ENCODE measurements at places on chromosomes 6 and 20.

DNA sequence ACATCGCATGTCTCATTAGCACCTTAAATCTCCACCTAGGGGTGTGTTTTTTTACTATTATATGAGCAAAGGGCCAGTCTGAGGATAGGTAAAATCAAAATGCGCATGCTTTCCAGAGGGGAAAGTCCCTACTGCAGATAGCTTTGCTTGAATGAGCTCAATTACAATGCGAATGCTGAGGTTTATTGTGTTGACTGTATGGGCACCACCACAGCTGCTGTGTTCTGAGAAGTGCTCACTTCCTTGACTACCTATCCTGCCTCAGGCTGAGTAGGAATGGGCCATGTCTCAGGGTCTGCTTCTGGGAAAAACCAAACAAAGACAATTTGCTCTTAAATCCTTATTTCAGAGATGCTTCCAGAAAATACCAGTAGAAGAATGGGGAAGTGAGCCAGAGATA, 36.6 kb downstream of the MOCS1 start:
- DNase-seq = no peak

DNA sequence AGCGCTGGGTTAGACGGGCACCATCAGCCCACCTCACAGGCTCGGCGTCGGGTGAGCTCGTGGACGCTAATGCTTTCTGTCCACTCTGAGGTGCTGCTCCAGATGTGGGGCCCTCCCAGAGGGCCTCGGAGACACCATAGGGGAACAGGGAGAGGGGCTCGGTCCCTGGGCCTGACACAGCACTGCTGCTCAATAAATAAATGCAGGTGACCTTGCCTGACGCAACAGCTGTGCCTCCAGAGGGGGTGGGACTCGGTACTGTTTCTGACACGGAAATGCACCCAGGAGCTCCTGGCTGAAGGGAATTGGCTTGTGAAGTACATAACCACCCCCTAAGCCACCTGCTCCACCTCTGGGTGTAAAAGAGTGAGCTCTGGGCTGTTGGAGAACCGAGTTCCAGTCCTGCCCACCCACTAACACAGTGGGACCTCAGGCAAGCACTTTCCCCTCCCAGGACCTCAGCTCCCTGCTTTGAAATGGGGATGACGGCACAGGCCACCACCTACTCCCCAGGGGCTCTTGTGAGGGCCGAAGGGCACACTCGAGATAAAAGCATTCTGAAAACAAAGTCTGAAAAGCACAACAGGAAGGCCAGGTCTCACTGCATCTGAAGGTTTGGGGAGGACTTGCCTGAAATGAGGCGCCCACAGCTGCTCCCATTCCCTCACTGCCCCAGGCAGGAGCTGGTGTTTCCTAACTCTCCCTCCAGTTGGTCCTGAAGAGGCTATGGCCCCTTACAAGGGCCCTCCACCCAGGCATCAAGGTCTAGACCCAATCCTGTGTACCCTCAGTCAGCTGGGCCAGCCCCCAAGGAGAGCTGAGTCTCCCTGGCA, 6.7 kb downstream of the KCNK15 start:
- DNase-seq = no peak

- no peak for DNase-seq
These were observed 127.5 kb downstream of the CDKAL1 start for GRCh38 chr6:20661721-20662120.

DNA sequence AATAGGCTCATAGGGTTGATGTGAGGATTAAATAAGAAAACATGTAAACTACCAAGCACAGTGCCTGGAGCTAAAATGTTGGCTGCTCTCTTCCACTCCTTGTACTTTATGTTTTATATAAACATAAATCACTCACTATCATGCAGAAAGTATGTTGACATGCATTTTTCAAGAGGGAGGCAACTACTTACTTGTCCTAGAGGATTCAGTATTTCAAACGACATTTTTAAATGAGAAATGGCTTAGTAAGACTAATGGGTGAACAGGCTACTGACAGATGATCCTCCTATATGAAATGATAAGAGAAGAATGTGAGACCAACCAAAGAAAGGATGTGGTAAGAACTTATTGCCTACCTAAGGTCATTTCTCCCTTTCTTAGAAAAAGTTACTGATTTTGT, 21.0 kb downstream of the LATS1 start:
- DNase-seq = no peak

- DNase-seq = no peak
These were observed 49.1 kb upstream of the TASP1 start for GRCh38 chr20:13687815-13688214.

DNA sequence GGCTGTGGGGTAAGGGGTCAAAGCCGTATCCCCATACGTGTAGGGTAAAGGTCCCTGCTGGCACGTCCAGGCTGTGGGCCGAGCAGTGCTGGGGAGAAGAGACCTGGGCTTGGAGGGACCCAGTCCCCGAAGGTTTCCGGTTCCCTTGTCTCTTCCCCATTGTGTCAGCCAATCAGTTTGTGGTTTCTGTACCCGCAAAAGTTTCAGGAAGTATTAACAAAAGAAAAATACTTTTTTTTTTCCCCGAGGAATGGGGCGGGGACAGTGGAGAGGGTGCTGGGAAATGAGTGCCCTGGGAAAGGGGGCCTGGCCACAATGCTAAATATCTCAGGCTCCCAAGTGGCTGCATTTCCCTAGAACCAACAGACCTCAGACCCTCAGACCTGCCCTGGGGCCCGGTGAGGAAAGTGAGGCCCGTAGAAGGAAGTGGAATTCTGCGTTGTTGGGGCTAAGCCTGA, 15.2 kb upstream of the AMD1 start:
- no peak for DNase-seq

GRCh38 chr6:2750832-2751231, at the start of gene MYLK4:
Gene MYLK4, minus strand, starts transcription at chr6:2750922. Its CDS starts 1,628 bp downstream, at chr6:2749294.
- DNase-seq = no peak

GRCh38 chr20:61387954-61388348, 135.9 kb downstream of the CDH4 start:
- DNase-seq = no peak

- no peak for DNase-seq
These were observed 61.5 kb upstream of the RIPOR2 start for GRCh38 chr6:24997231-24997630.

- DNase-seq = no peak
These were observed 182.7 kb downstream of the PHACTR1 start for GRCh38 chr6:12899046-12899833.

DNA sequence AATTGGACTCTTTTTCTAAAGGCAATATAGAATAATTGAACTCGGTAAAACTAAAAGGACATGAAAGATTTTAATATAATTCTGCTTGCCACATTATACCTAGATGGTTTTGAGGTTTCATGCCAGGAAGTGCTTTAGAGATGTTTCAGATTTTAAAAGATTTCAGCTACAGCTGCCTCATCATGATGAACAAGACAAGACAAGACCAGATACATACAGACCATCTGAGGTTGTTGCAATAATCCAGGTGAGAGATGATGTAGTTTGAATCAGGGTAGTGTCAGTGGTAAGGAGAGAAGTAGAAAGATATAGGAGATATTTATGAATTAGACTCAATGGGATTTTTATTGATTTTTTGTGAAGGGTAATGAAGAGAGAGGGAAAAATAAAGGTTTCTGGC, 374.3 kb upstream of the HSF2 start:
- no peak for DNase-seq

GRCh38 chr20:22404419-22405170, 179.8 kb downstream of the FOXA2 start:
- no peak for DNase-seq

GRCh38 chr6:46733341-46733801, 1.8 kb downstream of the PLA2G7 start:
- DNase-seq = no peak
